IPS-NIHi11 (cell line): ENCODE measurements at places on chromosomes 6 and 20.
A peak's percentile ranks its signal among the peaks of the same experiment; 100 is the strongest.

DNA sequence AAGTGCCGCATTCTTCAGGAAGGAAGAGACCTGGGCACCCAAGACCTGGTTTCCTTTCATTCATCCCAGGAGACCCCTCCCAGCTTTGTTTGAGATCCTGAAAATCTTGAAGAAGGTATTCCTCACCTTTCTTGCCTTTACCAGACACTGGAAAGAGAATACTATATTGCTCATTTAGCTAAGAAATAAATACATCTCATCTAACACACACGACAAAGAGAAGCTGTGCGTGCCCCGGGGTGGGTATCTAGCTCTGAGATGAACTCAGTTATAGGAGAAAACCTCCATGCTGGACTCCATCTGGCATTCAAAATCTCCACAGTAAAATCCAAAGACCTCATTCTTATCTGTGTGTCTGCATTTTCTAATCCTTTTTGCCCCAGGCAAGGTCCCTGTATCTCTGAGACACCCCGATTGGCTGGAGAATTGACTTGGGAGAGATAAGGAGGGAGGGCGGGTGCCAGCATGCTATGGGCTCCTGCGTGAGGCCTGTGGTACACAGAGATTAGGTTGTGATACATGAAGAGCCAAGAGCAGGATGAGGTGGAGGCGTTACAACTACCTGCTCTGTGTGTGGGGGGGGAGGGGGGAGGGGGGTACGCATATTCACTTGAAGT, 4.8 kb downstream of the MUC21 start:
- no peak for DNase-seq

DNA sequence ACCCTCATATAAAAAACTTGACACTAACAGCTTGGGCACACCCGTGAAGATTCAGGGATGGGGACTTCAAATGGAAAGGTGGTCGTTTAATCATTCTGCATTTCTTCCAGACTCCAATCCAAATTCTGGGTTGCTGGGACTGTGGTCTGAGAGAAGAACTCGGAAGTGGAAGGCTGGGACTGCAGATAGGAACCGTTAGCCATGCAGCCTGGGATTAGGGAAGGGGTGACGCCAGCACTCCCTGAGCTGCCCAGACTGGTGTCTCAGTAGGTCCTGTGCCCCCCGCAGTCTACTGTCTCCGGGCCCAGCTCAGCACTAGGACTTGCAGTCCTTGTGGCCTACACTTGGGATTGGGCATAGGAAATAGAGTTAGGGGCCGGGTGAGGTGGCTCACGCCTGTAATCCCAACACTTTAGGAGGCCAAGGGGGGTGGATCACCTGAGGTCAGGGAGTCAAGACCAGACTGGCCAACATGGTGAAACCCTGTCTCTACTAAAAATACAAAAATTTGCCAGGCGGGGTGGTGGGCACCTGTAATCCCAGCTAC, 511 bp upstream of the CLIC1 start:
- DNase-seq = no peak

DNA sequence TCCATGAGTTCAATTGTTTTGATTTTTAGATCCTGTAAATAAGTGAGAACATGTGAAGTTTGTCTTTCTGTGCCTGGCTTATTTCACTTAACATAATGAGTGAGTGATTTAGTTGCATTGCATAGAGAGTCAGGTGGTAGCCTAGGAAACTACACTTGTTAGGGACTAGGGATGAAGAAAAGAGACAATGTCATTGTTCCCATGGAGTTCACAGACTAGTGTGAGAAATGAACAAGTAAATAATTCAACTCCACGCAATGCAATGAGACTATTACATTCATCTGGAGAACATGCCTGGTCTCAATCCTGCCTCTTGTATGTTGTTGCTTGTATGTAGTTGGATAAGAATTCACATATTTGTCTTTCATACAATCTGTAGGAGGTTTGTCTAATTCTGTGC, 76.3 kb upstream of the B3GAT2 start:
- no peak for DNase-seq

- peak; percentile 26 for DNase-seq
These were observed 100.6 kb downstream of the PCSK2 start for GRCh38 chr20:17327185-17328148.

GRCh38 chr20:62776692-62777527, 19.4 kb upstream of the MRGBP start:
- DNase-seq = peak; percentile 77

- DNase-seq = no peak
These were observed 89.5 kb downstream of the TIAM2 start for GRCh38 chr6:155084431-155085123.

DNA sequence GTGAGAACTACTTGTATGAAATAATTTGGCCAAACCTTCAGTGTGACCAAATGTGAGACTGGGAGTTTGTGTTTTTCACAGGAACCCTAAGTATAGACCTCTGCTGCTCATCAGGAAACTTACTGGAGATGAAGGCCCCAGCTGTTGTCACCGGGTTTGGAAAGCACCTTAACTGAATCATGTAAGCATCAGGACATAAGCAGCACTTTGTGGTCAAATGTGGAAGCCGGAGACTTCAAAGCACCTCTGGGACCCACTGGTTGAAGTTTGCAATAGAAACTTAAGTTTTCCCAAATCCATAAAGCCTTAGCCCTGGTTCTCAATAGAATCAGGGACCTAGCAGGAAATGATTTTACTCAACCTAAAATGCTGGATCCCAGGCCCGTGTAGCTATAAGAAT, 14.3 kb downstream of the TTPAL start:
- DNase-seq = no peak

- no peak for DNase-seq
These were observed 163.5 kb upstream of the TOP1 start for GRCh38 chr20:40865095-40865494.

GRCh38 chr6:19465256-19465655, 371.9 kb upstream of the ID4 start:
- no peak for DNase-seq

- peak; percentile 73 for DNase-seq
These were observed 152.1 kb upstream of the RALGAPA2 start for GRCh38 chr20:20864351-20865096.

- DNase-seq = peak; percentile 89
These were observed at the start of gene TMEM242 for GRCh38 chr6:157323255-157323965. TMEM242 (minus strand) TSS chr6:157323519; CDS start chr6:157323499, 20 bp downstream.

DNA sequence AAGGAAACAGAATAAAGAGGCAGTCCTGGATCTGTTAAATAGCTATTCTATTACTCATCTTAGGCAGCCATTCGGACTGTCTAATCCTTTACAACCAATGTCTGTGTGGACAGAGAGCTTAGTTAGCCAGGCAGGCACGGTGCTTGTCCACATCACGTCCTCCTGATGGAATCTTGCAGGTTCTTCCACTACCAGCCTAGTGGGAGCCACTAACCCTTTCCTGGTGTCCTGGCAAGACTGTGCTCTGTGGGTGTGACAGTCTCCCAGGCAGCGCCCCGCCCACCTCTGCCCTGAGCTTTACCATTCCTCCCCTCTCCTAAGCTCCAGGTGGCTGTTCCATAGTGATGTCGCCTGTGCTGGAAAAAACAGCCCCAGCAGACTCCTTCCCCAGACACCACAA, 78.3 kb upstream of the CLDN20 start:
- DNase-seq = peak; percentile 70

DNA sequence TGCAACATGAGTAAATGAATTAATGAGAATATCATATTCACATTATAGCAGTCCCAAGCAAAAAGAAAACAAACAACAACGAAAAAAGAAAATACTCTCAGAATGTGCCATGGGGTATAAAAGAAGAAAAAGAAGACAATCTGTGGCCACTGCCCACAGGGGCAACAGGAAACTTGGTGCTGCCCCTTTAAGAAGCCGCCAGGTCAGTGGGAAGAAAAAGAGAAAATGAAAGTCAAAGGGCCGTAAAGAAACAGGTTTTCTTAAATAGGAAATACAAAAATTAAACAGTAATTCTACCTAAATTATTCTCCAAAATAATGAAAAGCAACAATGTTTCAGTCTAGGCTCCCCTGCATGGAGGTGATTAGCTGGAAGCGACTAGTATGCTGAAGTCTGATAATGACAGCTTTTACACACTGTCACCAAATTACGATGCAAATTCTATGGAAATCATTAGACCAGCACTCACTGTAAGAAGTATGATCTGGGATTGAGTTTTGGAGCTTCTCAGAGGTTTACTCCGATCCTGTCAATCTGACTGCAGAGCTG, 23.6 kb downstream of the GMDS start:
- DNase-seq = no peak

- peak; percentile 14 for DNase-seq
These were observed 7.8 kb downstream of the TDP2 start for GRCh38 chr6:24658573-24659560.

DNA sequence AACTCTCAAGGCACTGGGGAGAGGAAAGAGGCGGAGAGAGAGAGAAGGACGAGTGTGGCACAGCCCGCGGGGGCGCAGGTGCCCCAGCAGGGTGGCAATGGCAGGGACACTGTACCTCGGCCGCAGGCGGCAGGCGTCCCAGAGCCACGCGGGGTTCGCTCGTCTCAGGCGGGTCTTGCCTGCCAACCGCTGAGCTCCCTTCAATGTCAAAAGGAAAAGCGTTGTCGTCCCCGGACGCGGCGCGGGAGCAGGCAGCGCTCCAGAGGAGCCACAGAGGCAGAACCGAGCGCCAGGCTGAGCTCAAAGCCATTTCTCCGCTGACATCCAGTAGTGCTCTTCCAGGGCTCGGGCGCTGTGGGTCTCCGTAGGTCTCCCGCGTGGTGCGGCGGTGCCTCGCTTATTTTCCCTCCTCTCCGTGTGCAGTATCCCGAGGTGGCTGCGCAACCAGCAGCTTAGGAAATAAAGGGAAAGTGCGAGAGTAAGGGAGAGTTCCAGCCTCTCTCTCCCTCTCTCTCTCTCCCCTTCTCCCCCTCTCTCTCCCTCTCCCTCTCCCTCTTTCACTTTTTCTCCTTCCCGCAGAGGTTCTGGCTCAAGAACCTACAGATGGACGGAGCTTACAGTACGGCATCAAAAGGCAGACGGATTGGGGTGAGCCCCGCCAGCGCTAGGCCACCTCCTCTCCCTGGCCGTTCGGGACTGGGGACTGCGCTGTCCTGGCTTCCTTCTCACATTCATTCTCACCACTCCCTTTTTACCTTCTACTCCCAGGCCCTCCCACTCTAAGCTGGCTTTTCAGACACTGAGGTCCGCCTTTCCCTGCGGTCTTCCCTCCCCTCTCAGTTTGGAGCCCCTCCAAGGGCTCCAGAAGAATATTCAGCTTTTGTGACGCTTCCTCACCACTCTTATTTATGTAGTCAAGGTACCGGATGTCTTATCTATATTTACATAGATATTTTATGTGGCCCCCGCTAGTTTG, at the start of gene LAMA4:
TSS of gene LAMA4 (minus strand) at position 727 of the 976 bp plus-strand sequence. CDS start at position 310, 417 bp downstream.
- peak; percentile 58 for DNase-seq

GRCh38 chr6:159031846-159032245, 12.9 kb downstream of the TAGAP start:
- no peak for DNase-seq

DNA sequence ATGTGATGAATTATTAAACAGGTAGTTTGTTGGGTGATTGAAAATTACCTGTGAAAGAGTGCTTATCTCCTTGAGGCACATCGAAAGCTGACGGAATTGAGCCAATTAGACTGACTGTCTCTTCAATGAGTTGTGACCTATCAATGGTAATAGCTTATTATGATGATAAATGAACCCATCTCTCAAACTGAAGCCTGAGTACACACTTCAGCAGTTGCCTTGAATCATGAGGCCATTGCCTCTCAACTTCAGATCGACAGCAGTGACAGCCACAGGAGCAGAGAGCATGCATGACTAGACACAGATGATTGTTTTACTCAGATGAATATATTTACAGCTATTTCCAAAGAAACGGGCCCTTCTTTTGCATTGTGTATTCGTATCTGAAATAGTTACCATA, 323.9 kb downstream of the LAMA2 start:
- DNase-seq = no peak

DNA sequence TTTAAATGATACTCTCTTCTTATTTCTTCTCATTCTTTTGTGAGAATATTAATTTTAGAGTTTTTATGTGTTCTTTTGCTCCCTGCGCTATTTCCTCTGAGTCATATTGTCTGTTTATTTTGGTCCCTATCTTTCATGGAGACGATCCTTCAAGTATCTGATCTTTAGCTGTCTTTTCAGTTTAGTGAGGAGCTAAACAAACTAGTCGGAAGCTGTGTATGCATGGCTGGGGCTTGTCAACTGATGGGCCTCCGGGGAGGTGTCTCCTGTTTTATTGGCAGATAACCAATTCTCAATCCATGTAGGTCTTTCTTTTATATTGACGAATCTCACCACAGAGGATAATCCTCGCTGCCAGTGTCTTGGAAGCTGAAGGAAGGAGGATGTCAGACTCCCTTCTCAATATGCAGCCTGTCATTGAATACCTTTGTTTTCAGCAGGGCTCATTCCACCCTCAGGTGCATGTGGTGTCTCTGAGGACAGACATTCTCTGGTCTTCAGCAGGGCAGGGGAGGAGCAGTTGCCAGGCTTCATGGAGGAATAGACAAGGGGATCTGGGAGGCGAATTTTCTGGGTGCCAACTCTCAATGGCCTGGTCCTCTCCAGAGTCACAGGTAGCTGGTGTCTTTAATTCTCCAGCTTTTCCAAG, 64.9 kb downstream of the RNF182 start:
- no peak for DNase-seq

DNA sequence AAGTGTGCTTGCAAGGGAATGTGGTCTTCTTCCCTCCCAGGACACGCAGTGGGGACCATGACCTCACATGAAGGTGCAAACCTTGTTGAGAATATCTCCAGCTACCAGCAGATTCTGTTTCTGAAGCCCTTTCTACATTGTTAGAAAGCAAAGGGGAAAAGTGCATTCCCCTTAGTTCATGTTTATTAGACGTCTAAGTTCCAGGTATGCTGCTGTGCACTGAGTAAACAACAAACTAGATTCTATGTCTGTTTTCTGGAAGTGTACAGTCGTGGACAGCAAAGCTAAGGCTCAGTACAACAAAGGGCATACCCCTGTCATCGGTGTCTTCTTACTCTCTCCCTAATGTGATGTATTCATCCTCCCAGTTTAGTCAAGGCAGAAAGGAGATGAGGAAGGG, 178.5 kb downstream of the KIF16B start:
- no peak for DNase-seq

- DNase-seq = peak; percentile 17
These were observed 35.3 kb downstream of the METTL24 start for GRCh38 chr6:110322874-110323242.
